ENCODE measurements at places on chromosomes 16 and 17. TPM values are rescaled to one million over a fixed set of nuclear protein-coding genes. Genes with fewer than 3 reads are reported as not detected.

APPBP2 gene
- total RNA-seq, result 22.1 TPM

KRTAP2-3 gene
- not detected for total RNA-seq

- no peaks in the 10 kb centered on the region for H3K27me3 ChIP-seq
- peaks cover 25% of the 10 kb centered on the region for H3K4me1 ChIP-seq
- H3K27ac ChIP-seq, result no peak overlapping the region
- no peak for DNase-seq
Observed at GRCh38 chr17:57397402-57397801, 141.1 kb downstream of the MSI2 start.

- H3K27ac ChIP-seq, result peak overlapping the region; percentile 12
- peaks cover 30% of the 10 kb centered on the region for H3K4me1 ChIP-seq
- no peaks in the 10 kb centered on the region for H3K27me3 ChIP-seq
Observed at GRCh38 chr17:78108726-78109488, 19.6 kb downstream of the TMC6 start.

DNAI2 gene
- total RNA-seq, result not detected

CALCOCO2 gene
- 169 TPM for total RNA-seq

- H3K36me3 ChIP-seq, result no peaks in the 10 kb centered on the region
- DNase-seq, result no peak
- H3K27ac ChIP-seq, result peak overlapping the region; percentile 61
- no peak overlapping the region for H3K4me3 ChIP-seq
- H3K4me1 ChIP-seq, result peaks cover 79% of the 10 kb centered on the region
Observed at GRCh38 chr17:77382966-77383612, 242.3 kb downstream of the SEC14L1 start.

GRCh38 chr17:27575096-27575911 lies 55.7 kb upstream of the LGALS9 start:
- H3K27ac ChIP-seq, result peak overlapping the region; percentile 94
- H3K4me1 ChIP-seq, result peaks cover 64% of the 10 kb centered on the region
- H3K4me3 ChIP-seq, result no peak overlapping the region
- no peak for DNase-seq
- H3K27me3 ChIP-seq, result no peaks in the 10 kb centered on the region

DNA sequence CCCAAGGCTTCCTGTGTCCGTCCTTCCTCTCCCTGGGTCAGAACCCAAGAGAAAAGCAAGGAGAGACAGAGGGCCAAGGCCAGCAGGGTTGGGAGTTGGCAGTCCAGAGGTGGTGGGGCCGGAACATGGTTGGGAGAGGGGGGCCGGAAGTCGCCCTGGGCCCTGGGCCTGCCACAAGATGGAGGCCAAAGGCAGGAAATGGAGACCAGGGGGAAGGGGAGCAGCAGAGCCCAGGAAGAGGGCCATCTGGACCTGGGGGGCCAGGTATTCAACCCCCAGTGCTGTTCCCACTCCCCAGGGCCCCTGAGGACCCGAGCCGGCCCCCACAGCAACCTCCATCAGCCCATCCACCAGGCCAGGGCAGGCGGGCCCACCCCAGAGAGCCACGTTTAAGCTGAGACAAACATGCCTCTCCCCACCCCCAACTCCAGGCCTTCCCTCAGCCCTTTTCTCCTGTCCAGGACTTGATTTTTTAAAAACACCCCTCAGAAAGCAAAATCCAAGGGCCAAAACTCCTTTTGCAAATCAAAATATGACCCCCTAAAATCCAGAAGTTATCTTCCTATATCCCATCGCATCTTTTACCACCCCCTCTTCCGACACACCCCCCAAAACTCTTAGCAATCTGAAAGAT lies 4.4 kb upstream of the BCL6B start:
- H3K4me1 ChIP-seq, result peaks cover 29% of the 10 kb centered on the region
- peak; percentile 80 for DNase-seq
- H3K27ac ChIP-seq, result peak overlapping the region; percentile 80

CNGB1 gene
- total RNA-seq, result not detected

- peaks cover 26% of the 10 kb centered on the region for H3K36me3 ChIP-seq
- H3K4me1 ChIP-seq, result no peaks in the 10 kb centered on the region
- DNase-seq, result no peak
Observed at GRCh38 chr16:84088695-84089395, 27.9 kb downstream of the MBTPS1 start.

All from psoas muscle (tissue), 8 donors.